Ovary (tissue), 10 donors: ENCODE measurements at places on chromosomes 2 and 18. TPM values are rescaled to one million over a fixed set of nuclear protein-coding genes. Genes with fewer than 3 reads are reported as not detected.

PAX8 gene
- total RNA-seq, result 12.4 TPM

OSBPL1A gene
- 41.9 TPM for total RNA-seq

LYPD1 gene
- not detected for total RNA-seq

THSD7B gene
- total RNA-seq, result 0.46 TPM

RAPGEF4 gene
- total RNA-seq, result 8.0 TPM
